IPS-NIHi11 (cell line): ENCODE measurements at places on chromosomes 1 and 21.

GRCh38 chr1:48018799-48019198 is 21.6 kb upstream of the TRABD2B start:
- no peak for DNase-seq

DNA sequence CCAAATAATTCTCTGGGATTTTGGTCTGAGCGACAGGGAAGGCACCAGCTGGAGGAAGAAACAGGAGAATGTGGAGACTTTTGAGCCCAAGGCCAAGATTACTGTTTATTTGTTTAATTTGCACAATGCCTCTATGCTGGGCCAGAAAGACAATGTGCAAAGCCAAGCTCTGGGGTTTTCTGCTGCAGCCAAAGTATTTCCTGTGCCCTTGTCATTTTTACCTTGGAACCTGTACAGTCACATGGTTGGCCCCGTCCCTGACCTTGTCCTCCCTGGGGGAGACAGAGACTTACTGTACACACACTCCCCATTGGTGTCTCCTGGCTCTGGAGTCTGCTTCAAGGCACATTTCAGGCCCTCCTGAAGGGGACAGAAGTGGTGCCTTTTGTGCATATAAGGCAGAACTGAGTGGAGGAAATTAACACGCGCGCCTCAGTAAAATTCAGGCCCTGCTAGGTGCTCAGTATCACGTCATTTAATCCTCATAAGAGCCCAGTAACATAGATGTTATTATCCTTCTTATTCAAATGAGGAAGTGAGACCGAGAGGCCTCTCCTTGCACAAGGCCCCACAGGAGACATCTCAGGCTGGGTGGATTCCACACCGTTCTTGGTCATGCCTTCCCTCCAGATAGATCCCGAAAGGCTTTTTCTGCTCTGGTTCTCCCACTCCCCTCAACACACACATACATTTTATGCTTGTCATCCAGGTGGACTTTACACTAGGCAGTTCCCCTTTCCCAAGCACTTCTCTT is 21.1 kb downstream of the C1orf115 start:
- DNase-seq = no peak

DNA sequence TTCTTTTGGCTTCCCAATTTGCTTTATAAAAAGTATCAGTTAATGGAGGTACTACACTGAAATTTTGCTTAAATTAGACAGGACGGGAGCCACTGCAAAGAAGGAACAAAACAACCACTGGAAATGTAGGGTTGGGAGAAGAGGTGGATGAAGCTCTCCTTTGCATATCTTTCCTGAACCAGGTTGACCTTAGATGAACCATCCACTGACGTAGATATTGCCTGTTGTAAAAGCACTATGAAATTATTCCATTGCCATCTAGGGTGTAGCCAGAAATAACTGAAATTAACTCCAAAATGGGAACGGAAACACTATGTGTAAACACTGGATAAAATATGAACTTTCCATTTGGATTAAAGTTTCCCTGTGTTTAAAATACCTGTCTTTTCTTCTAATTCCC is 1.2 kb upstream of the ABL2 start:
- DNase-seq = no peak

GRCh38 chr21:42843056-42843455 is 36.3 kb downstream of the WDR4 start:
- DNase-seq = no peak

GRCh38 chr1:62746086-62746808 is 37.7 kb upstream of the ATG4C start:
- peak; percentile 23 for DNase-seq

DNA sequence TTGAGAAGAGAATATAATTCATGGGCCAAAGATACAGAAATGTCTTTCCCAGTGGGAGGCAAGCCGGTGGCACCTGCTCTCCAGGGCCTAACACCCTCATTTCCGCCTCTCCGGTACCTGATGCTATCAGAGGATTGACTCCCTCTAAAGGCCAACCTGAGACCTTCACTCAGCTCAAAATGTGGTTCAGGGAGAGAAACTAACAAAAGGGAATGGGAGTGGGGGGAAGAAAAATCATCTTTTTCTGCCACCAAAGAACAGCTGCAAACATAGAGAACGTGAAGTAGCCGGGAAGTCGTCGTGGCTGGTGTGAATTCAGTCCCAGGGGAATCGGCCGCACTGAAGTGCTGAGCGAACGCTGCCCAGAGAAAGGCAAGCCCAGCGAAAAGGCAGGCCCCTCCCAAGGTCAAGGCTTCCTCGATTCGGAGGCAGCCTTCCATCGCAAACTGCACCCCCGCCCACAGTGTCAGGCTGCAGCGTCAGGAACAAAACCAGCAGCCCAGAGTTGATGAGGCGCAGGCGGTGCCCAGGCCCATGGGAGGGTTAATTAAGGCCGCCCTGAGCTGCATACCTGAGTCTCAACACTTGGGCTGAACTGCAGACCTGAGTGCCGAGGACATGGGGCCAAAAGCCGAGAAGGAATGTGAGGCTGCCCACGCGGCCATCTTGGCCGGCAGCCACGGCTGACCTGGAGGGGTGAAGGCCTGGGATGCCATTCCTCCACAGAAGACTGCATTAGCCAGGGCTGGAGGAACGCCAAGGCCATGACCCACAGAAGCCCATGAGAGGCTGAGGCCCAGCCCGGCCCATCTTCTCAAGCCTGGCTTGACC is 160.2 kb downstream of the PSMG1 start:
- peak; percentile 75 for DNase-seq

GRCh38 chr1:76073481-76073880 is 1.1 kb upstream of the ST6GALNAC3 start:
- DNase-seq = no peak

GRCh38 chr1:65493802-65494201 is 73.3 kb downstream of the LEPR start:
- no peak for DNase-seq

GRCh38 chr1:209704584-209704983 is at the start of gene HSD11B1:
Gene HSD11B1 (plus strand): TSS chr1:209704846. CDS start chr1:209704943, 97 bp downstream.
- no peak for DNase-seq

DNA sequence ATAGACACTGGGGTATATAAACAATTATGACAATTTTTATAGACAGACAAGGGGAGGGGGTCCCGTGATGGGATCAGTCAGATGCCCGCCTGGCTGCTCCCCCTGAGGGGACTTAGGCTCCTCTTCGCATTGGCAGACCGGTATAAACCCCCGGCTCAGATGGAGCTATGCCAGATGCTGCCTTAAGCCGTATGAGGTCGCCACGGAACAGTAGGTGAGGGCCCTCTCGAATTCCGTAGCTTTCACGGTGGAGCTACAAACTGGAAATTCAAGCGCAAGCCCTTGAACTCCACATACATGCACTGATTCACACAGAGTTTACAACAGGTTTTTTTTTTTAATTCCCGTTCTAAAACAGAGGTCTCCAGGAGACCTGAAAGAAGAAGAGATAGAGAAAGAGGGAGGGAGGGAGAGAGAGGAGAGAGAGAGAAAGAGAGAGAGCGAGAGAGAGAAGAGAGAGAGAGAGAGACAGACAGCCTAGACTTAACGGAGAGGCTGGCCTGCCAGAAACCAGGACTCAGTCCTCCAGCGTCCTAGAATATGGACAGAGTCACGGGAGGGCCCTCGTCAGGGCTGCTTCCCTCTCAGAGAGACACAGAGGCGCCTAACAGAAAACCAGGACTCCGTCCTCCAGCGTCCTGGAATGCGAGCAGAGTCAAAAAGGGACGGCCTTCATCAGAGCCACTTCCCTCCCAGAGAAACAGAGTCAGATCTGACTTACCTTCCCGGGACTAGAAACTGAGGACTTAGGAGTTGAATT is 24.4 kb upstream of the TMEM54 start:
- peak; percentile 58 for DNase-seq

DNA sequence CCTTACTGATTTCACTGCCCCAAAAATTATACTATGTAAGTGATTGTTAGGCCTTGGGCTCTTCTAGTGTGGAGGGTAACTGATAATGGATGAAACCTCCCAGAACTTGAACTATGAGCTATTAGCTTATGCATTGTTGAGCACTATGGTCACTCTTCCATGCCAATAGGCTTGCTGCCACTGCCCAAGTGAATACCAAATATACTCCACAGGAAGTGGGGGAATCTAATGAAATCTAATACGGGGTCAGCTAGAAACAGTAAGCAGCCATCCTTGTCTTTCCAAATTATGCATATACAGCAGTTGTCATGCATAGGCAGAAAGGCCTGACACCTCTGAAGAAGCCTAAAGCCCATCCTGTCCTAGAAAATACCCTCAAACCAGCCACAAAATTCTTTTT is 198.7 kb upstream of the PTBP2 start:
- DNase-seq = no peak

DNA sequence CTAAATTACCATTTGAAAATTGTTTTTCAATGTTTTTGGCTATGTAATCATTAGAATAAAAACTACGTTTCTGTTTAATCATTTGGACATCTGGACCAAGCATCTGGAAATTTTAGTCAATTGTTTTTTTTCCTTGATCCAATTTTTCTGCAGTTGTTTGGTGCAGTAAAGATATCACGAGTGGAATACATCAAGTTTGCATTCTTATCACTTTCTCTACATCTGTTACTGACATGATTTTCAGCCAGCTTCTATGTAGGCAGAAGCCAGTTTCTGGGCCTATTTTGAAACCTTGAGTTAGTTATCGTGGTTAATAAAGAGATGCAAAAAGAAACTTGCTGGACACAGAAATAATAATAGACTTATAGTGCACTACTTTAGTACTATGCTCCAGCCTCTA is 277.9 kb upstream of the ADAMTS5 start:
- no peak for DNase-seq

- DNase-seq = no peak
These were observed 85.1 kb downstream of the KCNN3 start for GRCh38 chr1:154784924-154785531.

DNA sequence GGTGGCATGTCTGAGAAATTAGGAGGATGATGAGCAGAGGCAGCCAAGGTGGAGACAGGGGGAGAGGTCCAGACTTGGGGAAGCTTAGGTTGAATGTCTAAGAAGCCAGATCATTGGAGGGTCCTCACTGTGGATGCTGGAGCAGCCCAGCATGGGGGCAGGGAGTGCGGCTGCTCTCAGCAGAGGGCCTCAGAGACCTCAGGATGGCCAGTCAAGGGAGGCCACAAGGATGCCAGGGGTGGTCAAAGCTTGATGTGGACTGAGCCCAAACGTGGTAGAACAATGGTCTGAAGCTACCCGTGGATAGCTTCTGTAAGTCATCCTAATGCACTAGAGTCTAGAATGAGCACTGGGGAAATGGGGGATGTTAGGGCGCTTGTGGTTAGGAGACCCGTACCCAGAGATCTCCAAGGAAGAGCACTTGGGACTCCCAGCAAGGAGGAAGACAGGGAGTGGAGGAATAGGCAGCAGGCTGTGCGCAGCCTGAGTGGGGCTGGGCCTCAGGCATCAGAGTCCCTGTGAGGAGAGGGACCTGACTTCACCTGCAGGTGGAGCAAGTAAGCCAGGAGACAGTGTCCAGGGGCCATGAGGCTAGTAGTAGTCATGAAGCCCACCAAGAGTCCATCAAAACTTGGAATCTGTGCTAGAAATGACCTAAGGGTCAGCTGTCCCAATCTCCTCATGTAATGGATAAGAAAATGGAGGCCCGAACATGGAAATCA is 4.3 kb upstream of the S100A9 start:
- peak; percentile 78 for DNase-seq

DNA sequence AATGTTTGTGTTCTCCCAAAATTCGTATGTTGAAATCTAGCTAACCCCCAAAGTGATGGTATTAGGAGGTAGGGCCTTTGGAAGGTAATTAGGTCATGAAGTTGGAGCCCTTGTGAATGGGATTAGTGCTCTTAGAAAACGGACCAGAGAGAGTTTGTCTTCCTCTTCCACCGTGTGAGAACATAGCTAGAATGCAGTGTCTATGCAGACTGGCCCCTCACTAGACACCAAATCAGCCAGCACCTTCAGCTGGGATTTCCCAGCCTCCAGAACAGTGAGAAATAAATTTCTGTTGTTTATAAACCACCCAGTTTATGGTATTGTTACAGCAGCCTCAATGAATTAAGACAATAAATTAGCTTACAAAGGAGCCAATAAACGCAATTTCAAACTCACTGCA is 58.0 kb downstream of the KIAA0319L start:
- no peak for DNase-seq

GRCh38 chr1:109530457-109531087 is 9.1 kb upstream of the GPR61 start:
- DNase-seq = no peak

DNA sequence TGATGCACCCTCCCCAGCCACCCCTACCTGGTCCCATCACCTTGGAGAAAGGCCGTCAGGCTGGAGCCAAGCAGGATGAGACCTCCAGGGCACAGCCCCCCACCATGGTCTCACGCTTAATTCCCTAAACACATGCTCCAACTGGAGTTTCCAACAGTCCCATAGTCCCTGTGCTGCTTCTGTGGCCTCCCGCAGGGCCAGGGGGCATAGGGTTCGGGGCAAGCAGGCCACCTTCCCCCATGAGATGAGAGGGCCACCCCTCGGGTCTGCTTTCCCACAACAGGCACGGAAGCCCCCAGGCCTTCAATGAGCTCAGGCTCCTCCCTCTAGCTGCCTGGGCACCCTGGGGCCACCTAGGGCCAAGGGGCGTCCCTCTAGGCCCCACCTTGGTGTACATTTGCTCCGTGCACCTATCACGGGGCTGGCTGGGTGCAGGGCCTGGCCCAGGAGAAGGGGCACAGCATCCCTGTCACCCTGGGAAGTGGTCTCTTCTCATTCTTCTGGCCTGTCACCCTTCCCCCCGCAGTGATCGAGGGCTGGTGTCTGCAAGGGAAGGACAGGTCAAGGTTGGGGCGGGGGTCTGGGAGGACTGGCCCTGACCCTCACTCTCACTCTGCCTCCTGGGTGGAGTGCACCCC is 42.4 kb downstream of the TRIM11 start:
- DNase-seq = no peak

- DNase-seq = peak; percentile 35
These were observed 424.8 kb upstream of the PLXNA2 start for GRCh38 chr1:208668991-208669390.

GRCh38 chr1:224168859-224169380 is 14.1 kb upstream of the DEGS1 start:
- no peak for DNase-seq

GRCh38 chr1:68321084-68321685 is 88.9 kb upstream of the WLS start:
- peak; percentile 58 for DNase-seq

- peak; percentile 22 for DNase-seq
These were observed 123.2 kb downstream of the NR5A2 start for GRCh38 chr1:200150721-200151120.

GRCh38 chr1:56817716-56818463 is 1.3 kb downstream of the FYB2 start:
- DNase-seq = no peak

- no peak for DNase-seq
These were observed 151.6 kb downstream of the SDCCAG8 start for GRCh38 chr1:243407284-243408018.

GRCh38 chr21:41536076-41536826 is 28.3 kb upstream of the TMPRSS2 start:
- DNase-seq = peak; percentile 52
